T-helper 9 cell (primary cell): ENCODE measurements at places on chromosomes 6 and 20.

GRCh38 chr6:45212976-45213375 lies 115.2 kb upstream of the RUNX2 start:
- no peak for DNase-seq

GRCh38 chr20:36848078-36848660 lies 27.8 kb upstream of the TLDC2 start:
- DNase-seq, result no peak

GRCh38 chr6:148324297-148324985 lies 18.2 kb upstream of the SASH1 start:
- DNase-seq, result no peak

- no peak for DNase-seq
Observed at GRCh38 chr20:14536738-14537137, 199.3 kb upstream of the FLRT3 start.

- DNase-seq, result peak; percentile 56
Observed at GRCh38 chr6:87155842-87156815, 764 bp downstream of the ZNF292 start.

- DNase-seq, result no peak
Observed at GRCh38 chr20:10307359-10307735, 88.7 kb downstream of the SNAP25 start.
